ENCODE measurements at places on chromosomes 12 and 14.

DNA sequence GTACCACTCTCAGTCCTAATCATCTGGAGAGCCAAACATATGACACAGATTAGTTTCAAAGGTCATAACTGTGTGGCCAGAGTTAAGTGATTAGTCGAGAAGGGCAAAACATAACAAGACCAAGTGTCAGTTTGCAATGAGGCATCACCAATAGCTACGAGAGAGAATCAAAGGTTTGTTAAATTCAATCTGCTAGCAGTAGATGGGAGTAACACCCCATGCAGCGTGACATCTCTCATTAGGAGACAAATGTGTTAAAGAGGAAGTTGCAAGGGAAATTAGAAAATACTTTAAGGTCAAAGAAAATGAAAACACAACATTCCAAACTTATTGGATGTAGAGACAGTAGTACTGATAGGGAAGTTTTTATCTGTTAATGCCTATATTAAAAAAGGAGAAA, 135.7 kb upstream of the SYT10 start:
- DNase-seq = no peak

GRCh38 chr14:33940561-33941011, 10.3 kb downstream of the EGLN3 start:
- DNase-seq = no peak

- DNase-seq = no peak
Measured at GRCh38 chr12:115004470-115005146, 320.6 kb upstream of the TBX3 start.

- DNase-seq = no peak
Measured at GRCh38 chr14:104290058-104290667, 151.8 kb downstream of the KIF26A start.

GRCh38 chr14:95585953-95586620, 51.2 kb downstream of the GLRX5 start:
- no peak for DNase-seq

- no peak for DNase-seq
Measured at GRCh38 chr12:95820096-95820703, 29.6 kb upstream of the NTN4 start.

DNA sequence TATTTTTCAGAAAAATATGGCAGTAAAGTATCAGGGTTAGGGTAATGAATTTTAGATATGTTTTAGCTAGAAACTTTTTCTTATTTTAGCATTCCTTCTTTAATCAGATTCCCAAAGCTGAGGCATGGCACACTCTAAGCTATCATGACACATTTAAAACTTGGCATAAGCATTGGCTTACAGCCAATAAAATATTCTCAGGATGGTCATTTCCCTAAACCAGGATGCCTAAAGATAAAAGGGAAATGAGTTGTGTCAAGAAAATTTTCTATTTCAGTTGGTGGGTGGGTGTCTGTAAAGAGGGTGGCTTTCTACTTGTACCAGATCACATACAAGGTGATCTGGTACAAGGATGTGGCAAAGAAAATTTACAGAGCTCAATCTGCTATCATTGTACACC, 47.8 kb downstream of the PEBP1 start:
- DNase-seq = no peak

- DNase-seq = no peak
Measured at GRCh38 chr12:122159882-122160281, 14.1 kb downstream of the IL31 start.

GRCh38 chr12:2169489-2169888, 116.7 kb downstream of the CACNA1C start:
- no peak for DNase-seq

GRCh38 chr12:58502226-58502625, 418.1 kb downstream of the LRIG3 start:
- DNase-seq = no peak

- DNase-seq = no peak
Measured at GRCh38 chr12:76747245-76747644, 16.7 kb upstream of the ZDHHC17 start.

DNA sequence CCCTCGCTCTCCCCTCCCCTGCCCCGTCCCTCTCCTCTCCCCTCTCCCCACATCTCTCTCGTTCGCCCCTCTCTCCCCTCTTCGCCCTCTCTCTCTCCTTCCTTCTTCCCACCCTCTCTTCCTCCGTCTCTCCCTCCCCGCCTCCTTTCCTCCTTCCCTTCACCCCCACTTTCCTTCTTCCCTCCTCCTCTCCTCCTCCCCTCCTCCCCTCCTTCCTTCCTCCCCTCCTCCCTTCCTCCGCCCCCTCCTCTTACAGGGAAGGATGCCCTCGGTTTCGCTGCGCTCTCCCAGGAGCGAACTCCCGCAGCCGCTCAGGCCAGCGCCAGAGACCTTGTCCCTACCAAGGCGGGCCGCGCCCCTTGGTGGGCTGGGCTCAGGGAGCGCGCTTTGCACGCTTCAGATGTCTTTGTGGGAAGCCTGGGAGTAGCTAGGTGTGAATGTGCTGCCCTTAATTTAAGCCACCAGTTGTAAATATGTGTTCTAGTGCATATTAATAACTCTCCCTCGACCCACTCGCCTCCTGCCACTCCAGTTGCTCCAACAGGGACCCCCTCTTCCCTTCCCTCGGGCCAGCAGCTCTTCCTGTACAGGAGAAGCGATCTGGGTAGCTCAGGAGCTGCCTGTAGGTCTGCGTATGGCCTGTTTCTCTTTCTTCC, 13.3 kb upstream of the MAP3K9 start:
- DNase-seq = no peak

All from osteocyte (in vitro differentiated cells).